Hypothalamus (tissue), 51 donors: ENCODE measurements at places on chromosomes 16 and 17.
A peak's percentile ranks its signal among the peaks of the same experiment; 100 is the strongest.

GRCh38 chr16:31876951-31877828, 3.6 kb downstream of the ZNF267 start:
- DNase-seq = no peak

GRCh38 chr17:12618557-12618956, 47.1 kb upstream of the MYOCD start:
- DNase-seq = no peak

DNA sequence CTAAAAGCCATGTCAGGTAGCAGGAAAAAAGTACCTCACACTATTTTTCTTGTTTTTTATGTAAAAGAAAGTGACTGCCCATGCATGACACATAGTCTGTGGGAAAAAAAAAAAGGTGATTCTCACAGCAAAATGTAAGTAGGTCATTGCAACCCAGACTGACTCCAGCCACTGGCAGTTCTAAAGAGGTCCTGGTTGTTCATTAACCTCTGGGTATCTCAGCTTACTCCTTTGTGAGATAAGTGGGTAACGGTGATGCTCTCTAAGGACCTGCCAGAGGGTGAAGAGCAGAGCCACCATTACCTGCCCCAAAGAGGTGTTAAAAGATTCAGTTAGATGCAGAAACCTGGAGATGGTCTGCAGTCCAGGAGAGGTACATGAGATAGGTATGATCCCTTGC, 531.9 kb downstream of the GRIN2A start:
- DNase-seq = no peak

GRCh38 chr17:18039535-18040260, 490 bp downstream of the GID4 start:
- DNase-seq = no peak

GRCh38 chr17:27319541-27320221, 25.8 kb downstream of the WSB1 start:
- peak; percentile 42 for DNase-seq

- no peak for DNase-seq
These were observed 83.2 kb upstream of the HNF1B start for GRCh38 chr17:37827905-37828650.

DNA sequence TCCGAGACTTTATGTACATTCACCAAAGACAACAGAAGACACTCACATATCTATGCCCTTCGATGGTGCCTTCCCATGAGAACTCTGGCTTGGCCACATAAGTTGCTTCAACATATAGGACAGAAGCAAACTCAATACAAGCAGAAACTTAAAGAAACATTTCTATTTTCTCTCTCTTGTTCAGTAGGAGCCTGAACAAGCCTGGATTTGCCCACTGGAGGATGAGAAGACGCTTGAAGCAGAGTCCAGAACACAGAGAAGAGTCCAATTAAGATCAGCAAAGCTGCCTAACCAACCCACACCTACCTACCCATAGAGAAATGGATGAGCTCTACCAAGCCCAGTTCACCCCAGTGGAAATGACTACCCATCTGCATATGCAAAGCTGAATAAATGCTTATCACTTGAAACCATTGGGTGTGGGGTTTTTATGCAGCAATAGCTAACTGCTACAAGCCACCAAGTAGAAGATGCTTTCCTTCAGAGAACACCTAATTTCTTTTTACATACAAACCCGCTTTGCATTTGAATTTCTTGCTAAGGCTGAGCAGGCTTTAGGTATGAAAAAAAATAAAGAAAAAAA, 337.9 kb upstream of the DYNLRB2 start:
- DNase-seq = no peak

- DNase-seq = peak; percentile 87
These were observed 13.0 kb downstream of the AIPL1 start for GRCh38 chr17:6421700-6422604.

GRCh38 chr16:2242598-2242997, 6.4 kb downstream of the DNASE1L2 start:
- DNase-seq = no peak

- DNase-seq = no peak
These were observed 30.4 kb downstream of the RAI1 start for GRCh38 chr17:17711641-17712162.
